ENCODE measurements at places on chromosomes 4 and X.

DNA sequence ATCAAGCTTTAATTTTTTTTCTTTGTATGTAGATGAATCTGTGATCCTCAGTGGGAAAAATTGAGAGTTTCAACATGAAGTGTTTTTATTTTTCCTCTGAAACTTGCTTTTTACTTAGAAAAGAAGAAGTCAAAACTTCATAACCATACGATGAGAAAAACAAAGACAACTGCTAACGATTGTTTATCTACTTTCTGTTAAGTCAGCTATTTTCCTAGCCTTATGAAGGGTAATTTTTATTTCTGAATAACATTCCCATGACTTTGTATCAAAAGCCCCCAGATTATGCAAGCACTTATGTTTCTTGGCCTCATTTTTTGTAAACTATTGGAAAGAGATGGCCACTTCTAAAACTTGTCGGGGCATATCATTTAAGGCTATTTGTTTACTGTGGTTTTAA, 645.1 kb upstream of the PRKX start:
- no peak for DNase-seq

DNA sequence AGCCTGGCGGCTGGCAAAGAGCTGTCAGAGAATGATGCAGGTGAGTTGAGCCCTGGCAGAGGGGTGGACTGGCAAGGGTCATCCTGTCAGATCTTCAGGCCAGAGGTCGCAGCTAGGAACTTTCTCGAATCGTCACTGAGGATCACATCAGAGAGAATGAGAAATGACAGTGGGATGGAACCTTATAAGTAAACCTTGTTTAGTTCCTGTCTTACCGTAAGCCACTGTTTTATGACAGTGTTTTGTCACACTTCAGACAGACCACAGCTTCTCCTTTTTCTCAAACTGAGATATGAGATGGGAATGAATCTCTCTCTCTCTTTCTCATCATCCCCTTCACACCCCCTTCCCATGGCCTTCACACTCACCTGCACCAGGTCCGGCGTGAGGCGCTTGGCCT, 9.3 kb downstream of the DIPK2B start:
- no peak for DNase-seq

DNA sequence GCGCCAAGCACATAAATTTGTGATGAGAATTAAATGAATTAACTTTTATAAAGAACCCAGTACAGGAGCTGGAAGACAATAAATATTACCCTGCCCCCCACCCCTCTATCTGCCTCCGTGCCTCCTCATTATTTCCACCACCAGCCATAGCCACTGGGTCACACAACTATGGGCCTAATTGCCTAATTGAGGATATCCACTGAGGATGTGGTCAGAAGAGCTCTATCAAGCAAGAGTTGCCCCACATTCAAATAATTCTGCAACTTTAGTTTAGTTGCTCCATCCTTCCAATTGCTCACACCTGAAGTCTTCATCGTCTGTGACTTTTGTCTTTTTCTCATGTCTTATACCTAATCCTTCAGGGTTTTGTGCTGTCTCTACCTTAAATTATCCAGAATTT, 9.5 kb upstream of the CXCL8 start:
- DNase-seq, result no peak

GRCh38 chr4:166399021-166399420, 526.0 kb downstream of the TLL1 start:
- no peak for DNase-seq

- DNase-seq, result no peak
Observed at GRCh38 chrX:110003167-110004156, 548 bp downstream of the TMEM164 start.

DNA sequence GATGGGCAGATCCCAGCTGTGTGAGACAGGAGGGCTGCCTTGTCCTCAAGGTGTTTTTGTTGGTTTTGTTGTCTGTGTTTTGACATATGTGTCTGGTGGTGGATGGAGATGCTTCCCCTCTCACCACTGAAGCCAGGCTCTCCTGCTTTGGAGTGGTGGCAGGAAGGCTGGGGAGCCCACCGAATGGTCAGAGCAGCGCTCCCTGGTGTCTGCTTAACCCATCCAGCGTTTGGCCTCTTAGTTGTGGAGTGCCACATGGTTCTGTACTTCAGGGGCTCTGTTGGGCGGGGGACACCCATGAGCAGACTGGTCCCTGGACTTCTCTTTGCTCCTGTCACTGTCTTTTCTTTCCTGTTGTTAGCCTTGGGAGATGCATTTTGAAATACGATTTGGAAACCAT, 51.9 kb downstream of the DLG3 start:
- DNase-seq, result no peak

- DNase-seq, result no peak
Observed at GRCh38 chr4:144283526-144283925, 143.0 kb upstream of the GYPA start.

GRCh38 chr4:176031922-176032321, 33.7 kb upstream of the WDR17 start:
- DNase-seq, result no peak

DNA sequence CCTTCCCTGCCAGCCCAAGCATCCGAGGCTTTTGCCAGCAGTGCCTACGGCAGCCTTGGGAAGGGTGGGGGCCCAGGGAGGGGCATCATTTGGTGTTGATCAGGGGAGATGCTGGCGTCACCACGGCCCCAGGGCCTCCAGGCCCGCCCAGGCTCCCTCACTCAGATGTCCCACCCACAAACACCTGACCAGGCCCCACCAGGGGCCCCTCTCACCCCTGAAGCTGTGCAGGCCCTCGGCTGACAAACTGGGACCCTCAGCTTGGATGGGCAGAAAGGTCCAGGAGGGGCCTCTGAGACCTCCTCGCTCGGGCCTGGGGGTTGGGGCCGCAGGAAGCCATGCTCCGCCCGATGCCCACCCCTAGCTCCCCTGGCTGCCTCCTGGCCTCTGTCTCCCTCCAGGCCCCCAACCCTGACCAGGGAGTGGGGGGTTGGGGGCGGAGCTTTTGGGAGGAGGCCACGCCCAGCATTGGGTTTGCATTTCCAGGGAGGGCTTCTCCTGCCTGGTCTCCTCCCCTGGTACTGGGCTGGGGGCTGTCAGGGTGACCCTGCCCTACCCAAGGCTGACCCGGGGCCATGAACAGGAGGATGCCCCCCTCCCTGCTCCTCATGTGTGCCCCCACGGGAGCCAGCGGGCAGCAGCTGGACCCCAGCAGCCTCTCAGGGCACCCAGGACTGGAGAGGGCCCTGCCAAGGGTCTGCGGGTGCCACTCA, 33.4 kb upstream of the SPON2 start:
- no peak for DNase-seq

DNA sequence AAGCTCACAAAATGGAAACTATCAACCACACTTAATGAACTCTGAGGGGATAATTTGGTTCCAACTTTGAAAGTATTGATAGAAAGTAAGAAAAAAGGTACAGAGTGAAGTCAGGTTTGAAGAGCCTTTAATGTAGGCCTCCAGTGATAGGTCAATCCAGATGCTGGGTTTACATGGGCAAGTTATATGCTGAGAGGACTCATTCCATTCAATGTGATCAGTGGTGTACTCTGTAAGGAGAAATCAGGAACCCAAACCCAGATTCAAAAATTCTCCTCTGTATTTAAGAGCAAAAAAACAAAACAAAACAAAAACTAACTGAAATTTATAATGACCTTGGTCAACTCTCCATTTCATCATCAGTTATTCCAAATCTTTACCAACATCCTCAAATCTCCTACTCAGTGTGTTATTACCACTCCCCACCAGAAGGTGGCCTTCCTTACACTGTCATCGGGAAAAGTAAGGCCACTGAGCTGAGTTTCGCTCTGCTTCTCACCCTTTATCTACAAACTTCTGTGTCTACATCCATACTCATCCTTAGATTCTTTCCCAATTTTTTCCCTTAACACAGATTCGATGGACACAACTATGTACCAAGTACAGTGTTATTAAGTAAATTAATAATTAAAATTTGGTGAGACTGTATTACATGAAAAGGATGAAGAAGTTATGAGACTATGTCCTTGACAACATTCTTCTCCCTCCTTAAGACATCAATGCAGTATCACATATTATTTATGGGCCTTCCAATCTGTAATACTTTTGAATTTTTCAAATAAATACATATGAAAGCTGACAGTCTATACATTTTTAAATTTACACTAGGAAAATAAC, 88.3 kb downstream of the ZAR1 start:
- DNase-seq, result peak; percentile 15

Data from stimulated activated CD4-positive, alpha-beta T cell treated with anti-CD3 and anti-CD28 coated beads, Interleukin-1b, Interleukin-23, amount 100 ng/mL, for 1 hour (primary cell).